Heart right ventricle (tissue), 16 donors: ENCODE measurements at places on chromosomes 2 and 18. TPM values are rescaled to one million over a fixed set of nuclear protein-coding genes. Genes with fewer than 3 reads are reported as not detected.

DNA sequence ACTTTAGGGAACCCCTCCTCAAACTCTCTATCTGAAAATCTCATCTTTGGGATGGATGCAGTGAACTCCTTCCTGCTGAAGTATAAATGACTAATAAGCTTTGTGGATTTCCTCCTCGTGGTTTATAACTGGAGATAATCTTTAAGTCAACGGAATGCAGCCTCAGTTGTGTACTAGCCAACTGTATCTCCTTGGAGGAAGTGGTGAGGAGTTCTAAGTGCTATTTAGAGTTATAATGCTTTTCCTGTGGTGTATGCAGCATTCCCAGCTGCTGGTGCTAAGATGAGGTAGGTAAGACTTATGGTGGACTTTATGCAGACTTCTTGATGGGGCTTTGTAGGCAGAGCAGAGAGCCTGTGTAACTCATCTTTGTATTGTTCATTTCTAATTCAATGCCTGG, 90.9 kb downstream of the LYPD6B start:
- no peak for DNase-seq

DNA sequence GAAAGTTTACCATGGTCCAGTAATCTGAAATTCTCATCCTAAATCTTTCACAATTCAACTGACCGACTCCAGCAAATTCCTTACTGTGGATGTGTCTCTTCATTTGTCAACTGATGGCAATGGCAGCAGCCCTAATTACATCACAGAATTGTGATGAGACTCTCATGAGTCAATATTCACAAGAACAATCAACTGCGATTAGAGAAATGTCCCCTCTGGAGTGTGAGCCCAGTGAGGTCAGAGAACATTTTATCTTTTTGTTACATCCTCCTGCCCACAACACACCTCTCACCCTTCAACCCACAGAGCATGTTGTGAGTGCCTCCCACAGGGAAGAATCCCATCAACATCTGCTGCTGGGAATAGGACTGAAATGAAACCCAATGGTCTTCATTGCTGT, 73.6 kb downstream of the CD226 start:
- no peak for DNase-seq

GRCh38 chr18:62521593-62521992, 1.2 kb upstream of the ZCCHC2 start:
- DNase-seq, result no peak

DNA sequence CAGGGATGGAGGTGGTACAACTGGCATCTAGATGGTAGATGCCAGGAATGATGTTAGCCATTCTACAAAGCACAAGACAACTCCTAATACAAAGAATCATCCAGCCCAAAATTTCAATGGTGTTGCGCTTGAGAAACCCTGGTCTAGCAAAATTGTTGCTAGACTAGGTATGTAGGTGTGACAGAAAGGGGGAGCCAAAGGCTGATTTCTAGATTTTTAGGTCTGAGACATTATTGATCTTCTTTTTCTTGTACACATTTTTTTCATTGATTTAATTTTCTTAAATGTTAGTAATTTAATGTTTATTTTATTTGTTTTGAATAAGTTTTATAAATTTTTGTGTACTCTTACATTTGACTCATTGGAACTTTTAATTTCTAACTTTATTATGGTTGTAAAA, 216.4 kb downstream of the FSIP2 start:
- DNase-seq, result no peak

GRCh38 chr2:59594671-59595222, 958.7 kb downstream of the BCL11A start:
- no peak for DNase-seq

- DNase-seq, result no peak
Observed at GRCh38 chr2:11628675-11629074, 41.3 kb downstream of the NTSR2 start.

DNA sequence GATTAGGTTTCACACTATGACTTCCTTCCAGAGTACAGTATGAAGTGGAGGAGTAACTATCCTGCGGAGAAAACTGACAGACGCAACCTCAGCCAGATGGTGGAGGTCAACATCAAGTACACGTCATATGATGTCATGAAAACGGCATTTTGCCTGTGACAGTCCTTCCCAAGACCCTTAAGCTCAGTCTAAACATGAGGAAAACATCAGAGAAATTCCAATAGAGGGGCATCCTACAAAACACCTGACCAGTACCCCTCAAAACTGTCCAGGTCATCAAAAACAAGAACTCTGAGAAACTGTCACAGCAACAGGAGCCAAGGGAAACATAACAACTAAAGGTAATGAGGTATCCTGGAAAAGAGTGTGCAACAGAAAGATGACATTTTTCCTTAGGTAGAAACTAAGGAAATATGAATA, 1.7 kb downstream of the RNU4ATAC start:
- DNase-seq, result no peak

DNA sequence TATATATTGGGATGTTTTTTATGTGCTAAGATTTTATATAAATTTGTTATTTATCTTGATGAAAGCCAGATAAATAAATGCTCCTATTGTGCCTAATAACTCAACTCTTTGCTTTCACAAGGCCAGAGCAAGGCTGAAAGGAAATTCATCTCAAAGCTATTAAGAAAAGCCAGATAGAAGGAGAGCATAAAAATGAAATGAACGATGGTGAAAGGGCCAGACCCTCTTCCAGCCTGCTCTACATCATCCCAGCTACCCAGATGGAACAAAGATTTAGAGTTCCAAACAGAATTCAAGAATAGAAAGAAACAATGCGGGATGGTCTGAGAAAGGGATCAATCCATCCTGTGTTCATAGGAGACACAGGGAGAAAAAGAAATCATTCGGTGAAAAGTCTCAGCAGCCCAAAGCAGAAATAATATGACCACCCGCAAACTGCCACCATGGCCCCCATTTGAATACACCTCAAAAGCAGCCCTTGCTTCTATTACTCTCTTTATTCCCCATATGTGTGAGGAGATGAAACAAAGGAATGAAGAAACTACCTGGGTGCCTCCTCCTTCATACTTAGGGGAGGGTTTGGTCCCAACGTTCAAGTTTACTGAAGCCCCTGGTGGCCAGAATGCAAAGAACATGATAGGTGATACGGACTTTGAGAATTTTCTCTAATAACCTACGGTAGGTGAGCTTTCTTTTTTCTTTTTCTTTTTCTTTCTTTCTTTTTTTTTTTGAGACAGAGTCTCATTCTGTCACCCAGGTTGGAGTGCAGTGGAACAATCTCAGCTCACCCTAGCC, 110.1 kb upstream of the FBXO11 start:
- DNase-seq, result no peak

DNA sequence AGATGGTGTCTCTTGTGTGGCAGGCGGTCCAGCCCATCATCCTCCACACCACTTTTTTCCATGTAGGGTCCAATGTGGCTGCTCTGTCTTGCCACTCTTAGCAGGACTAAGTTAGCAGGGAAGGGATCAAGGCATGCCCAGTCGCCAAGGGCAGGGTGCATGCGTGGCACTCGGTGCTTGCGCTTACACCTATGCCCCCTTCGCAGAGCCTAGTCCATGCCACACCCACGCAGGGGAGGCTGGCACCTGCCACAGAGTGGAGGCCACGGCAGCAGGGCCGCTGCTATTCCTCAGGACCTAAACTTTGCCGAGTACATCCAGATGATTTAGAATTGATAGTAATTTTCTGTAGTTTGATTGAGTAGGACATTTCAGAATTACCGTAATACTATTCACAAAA, 59.5 kb downstream of the RALBP1 start:
- no peak for DNase-seq

GRCh38 chr2:67878743-67879142, 184.1 kb downstream of the C1D start:
- DNase-seq, result no peak

GRCh38 chr18:523561-523960, 23.1 kb upstream of the COLEC12 start:
- no peak for DNase-seq

GRCh38 chr2:144654523-144654922, 134.6 kb upstream of the ZEB2 start:
- DNase-seq, result no peak

- DNase-seq, result no peak
Observed at GRCh38 chr2:230202430-230203109, 17.2 kb downstream of the SP110 start.

- no peak for DNase-seq
Observed at GRCh38 chr2:28329184-28329583, 63.5 kb upstream of the FOSL2 start.

DNA sequence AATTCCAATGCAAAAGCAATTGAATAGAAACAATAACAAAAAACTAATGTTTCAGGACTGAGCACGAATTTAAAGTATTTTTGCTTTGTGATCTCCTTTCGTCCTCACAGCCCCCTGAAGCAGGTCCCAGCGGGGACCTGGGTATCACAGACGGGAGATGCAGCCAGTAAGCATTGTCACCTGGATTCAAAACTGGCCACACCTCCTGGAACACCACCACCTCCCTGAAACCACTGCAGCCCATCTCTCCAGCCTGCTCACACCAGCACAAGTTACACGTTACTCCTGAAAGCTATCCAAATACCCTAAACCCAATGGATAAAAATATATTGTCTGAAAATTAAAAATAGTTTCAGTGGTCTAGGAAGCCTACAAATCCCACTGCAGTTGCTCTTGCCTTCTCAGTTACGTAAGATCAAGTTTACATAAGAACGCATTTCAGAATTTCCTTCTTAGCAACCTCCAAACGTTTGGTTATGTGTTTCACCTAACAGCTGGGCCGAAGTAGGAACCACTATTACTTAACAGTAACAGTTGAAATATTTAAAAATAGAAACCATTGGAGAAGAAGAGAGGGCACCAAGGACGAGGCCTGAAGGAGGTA, 178.0 kb downstream of the HDAC4 start:
- no peak for DNase-seq

GRCh38 chr2:209638346-209638745, 133.3 kb upstream of the UNC80 start:
- DNase-seq, result no peak

GRCh38 chr2:22458440-22458839, 926.5 kb upstream of the KLHL29 start:
- no peak for DNase-seq

GRCh38 chr18:61570070-61570469, 236.8 kb downstream of the CDH20 start:
- DNase-seq, result no peak

DNA sequence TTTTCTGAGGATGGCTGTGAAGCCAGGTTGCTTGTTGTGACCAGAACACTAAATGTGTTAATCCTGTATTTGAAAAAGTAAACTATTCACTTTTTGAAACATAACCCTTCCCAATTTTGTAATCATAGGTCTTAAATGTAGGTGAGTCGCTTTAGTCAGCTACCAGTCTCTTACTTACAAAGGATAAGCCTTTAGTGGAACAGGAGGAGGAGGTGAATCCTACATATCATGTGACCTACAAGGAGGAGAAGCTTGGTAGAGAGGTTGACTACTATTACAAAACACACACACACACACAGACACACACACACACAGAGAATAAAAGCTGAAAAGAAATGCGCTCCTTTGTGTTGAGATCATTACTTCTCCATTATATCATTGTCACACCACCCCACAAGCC, 59.9 kb upstream of the SPAG16 start:
- DNase-seq, result no peak

DNA sequence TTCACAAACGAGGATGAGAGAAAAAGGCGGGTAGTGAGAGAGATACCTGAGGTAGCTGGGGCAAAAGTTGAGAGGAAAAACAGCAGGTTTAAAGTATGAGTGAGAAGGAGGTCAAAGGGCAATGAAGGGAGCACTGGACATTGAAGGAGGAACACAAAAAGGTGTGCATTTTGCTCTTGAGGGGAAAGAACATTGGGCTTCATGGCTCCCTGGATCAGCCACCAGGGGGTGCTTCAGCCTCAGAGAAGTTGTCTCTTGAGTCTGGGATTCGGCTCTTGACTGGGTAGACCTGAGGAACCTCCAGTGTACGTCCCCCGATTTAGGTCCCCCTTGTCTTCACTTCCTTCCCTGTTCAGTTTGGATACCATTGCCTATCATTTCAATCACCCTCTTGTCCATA, 128.5 kb downstream of the RAPGEF4 start:
- DNase-seq, result peak; percentile 59

DNA sequence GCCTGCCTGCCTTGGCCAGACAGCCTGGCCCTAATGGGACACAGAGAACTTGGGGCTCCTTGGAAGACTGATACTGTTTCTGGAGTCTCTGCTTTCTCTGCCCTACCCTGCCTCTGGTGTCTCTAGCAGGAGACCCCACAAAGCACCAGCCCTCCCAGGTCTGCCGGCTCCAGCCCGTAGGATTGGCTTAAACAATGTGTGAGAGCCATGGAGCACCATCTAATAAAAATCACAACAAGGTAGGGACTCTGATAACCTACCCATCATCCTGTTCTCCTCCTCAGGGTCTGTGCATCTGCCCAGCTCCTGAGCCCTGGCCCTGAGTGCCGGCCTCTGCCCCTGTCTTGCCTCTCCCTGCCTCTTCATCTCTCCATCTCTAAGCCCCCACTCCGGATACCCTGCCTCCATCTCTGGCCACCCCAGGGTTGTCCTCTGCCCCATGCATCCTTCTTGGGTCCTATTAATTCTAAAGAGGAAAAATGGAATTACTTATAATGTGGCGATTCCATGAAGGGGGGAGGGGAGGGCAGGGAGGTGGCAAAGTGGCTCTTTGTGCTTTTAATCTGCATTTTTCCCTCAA, 1.2 kb upstream of the ECEL1 start:
- no peak for DNase-seq

GRCh38 chr2:158692372-158693103, 102.6 kb upstream of the DAPL1 start:
- no peak for DNase-seq

DNA sequence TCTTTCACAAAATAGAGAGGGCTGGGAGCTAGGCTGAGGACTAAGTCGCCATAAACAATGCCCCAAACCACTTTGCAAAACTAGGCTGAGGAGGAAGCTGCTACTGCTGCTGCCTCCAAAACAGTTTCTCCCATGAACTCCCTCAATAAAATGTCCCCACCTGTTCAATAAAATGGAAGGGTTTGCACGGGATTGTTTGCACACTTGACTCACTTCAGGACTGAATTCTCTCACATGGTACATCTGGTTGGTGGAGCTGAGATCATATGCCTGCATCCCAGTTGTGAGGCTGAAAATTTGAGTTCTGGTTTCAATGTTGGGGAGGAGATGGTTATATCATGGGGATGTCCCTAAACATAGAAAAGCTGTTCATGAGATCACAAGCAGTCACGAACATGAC, 26.5 kb downstream of the NCKAP5 start:
- DNase-seq, result no peak

GRCh38 chr2:217971166-217971565, 31.6 kb downstream of the TNS1 start:
- no peak for DNase-seq

GRCh38 chr2:174338671-174339560, 4.2 kb downstream of the SP9 start:
- no peak for DNase-seq

The CYRIA gene
- 4.1 TPM for total RNA-seq

The MYO1B gene
- total RNA-seq, result 19.4 TPM

The TGFA gene
- total RNA-seq, result 3.4 TPM

The KCNG2 gene
- not detected for total RNA-seq

The NEB gene
- 3.3 TPM for total RNA-seq

The RNF144A gene
- 9.2 TPM for total RNA-seq

The CENPA gene
- total RNA-seq, result 2.5 TPM

The DPP10 gene
- total RNA-seq, result not detected

The SCYGR4 gene
- not detected for total RNA-seq

The FAM124B gene
- total RNA-seq, result 1.9 TPM

The SPHKAP gene
- 128 TPM for total RNA-seq

The POTEC gene
- total RNA-seq, result not detected

The DLX2 gene
- not detected for total RNA-seq

The KIF1A gene
- total RNA-seq, result 0.87 TPM

The ASPRV1 gene
- total RNA-seq, result 0.57 TPM

The PFN4 gene
- total RNA-seq, result 0.59 TPM

The ARHGEF33 gene
- total RNA-seq, result 0.32 TPM

The VIT gene
- 6.8 TPM for total RNA-seq

The COLEC11 gene
- total RNA-seq, result 7.2 TPM
